ENCODE measurements at places on chromosomes 6 and 20.

- no peak for DNase-seq
Measured at GRCh38 chr20:57159193-57159851, 107.1 kb downstream of the BMP7 start.

DNA sequence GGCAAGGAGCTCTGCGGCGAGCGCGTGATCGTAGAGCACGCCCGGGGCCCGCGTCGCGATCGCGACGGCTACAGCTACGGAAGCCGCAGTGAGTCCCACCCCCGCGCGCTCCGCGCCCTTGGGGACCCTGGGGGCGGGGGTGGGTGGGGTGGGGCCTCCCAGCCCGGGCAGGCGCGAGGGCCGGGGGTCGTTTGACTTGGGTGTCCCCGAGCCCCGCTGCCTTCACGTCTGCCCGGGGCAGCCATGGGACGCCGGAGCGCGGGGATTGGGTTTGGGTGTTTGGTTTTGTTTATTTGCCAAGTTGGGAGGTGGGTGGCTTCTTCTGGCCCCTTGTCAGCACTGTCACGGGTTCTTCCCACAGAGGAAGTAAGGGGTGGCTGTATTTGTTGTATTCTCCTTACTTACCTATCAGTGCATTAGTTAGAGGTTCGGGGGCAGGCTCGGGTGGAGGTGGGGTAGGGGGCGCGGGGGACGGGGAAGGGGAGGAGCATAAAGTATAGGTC lies 777 bp downstream of the SRSF6 start:
- DNase-seq = no peak

DNA sequence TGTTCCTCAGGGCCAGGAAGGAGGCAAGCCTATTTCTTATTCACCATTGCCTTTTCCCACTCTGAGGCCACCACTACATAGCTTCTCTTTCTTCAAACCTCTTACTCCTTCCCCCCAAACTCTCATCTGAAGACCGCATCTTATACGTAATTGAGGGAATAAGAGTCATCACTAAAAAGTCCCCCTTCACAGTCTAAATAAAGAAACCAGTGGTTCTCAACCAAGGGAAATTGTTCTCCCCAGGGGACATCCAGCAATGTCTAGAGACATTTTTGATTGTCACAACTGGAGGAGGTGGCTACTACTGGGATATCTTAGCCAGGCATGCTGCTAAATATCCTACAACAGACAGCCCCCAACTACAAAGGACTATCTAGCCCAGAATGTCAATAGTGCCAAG lies 327.6 kb upstream of the CNR1 start:
- DNase-seq = no peak

DNA sequence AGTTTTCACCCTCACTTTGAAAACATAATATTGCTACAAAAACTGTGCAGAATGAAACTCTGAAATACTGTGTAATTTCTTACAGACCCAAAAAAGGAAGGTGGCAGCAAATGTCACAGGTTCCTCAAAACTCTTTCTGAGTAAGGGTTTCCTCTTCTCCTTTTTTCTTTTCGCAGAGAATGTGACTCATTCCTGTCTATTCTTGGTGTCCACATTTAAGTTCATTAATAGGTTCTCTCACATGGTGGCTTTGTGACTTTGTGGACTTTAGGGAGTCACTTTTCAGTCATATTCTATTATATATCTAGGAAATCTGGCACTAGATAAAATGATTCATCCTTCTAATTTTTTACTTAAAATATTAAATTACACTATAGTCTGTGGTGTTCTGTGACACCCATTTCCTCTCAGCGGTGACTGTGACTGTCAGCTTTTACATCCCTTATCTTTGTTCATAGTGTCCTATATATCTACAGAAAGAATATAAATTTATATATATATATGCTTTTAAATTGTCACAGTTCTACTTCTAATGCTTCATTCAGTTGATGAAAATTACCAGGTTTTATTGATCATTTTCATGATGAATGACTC lies 126.8 kb upstream of the HCRTR2 start:
- no peak for DNase-seq

DNA sequence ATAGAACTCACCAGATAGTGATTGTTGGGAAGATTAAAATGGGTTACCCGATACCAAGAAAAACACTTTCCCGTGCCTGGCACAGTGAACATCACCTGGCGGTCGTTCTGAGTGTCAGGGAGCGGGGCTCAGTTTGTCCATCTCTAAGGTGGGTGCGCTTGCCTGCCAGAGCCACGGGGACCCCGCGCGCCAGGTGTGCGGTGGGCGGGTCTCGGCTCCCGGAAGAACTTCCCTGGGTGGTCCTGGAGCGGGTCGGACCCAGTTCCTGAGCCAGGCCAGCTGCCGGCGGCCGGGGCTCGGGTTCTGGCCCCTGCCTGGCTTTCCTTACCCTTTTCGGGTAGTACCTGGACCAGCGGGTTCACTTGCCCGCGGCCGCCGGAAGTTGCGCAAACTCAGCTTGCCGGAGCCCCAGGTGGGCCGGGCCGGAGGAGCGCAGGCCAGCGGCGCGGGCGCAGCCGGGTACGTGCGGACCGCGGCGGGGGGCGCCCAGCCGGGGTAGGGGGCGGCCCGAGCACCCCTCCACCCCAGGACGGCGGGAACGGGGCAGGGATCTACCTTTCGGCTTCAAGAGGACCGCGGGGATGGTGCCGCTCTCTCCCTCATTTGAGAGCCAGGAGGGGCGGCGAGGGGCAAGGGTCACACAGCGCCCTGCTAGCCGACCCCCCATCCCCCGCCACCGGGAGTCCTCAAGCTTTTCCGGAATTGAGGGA lies 7.5 kb downstream of the FAM110A start:
- no peak for DNase-seq

All from right renal pelvis (tissue), 4 donors.